Naive thymus-derived CD8-positive, alpha-beta T cell (primary cell): ENCODE measurements at places on chromosomes 3 and 15. TPM values are rescaled to one million over a fixed set of nuclear protein-coding genes. Genes with fewer than 3 reads are reported as not detected.

- no peak for DNase-seq
Observed at GRCh38 chr15:31262901-31263671, 63.5 kb upstream of the KLF13 start.

DNA sequence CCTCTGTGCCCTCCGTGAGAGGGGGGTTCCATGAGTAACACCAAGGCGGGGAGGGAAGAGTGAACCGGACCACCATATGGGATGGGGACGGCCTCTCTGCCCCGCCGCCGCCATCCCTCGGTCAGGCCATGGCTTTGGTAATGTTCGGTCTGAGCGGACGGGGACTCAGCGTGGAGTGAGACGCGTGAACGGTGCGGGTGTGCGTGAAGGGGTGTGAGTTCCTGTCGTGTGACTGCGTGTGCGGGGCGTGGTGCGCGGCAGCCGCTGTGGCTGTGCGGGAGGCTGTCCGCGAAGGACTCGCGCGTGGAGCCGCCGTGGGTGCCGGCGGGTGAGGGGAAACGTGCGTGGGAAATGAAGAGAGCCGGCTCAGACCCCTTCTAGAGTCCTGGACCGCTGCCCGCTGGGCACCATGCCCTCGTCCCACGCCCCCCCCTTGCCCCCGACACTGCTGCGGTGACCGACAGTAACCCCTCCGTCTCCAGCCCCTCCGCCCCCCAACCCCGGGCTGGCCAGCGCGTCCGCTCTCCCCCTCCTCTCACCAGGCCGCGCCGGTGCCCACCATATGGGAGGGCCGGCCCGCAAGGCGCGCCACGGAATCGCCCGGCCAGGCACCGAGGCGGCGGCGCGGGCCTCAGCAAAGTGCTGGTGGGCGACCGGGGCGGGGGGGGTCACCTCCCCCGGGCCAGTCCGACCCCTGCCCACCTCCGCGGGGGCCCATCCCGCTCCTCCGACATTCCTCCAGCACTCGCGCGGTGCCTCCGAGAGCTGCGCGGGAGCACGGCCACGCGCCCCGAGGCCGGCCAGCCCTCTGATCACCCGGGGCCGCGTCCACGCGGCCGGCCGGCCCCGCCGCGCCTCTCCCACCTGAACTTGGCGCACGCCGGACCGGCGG is 589 bp downstream of the KLF15 start:
- peak; percentile 70 for DNase-seq

Gene JMJD7
- total RNA-seq, result 60.2 TPM

Gene HDGFL3
- 2.9 TPM for total RNA-seq

- DNase-seq, result no peak
Observed at GRCh38 chr15:83472151-83472550, 25.0 kb downstream of the SH3GL3 start.

DNA sequence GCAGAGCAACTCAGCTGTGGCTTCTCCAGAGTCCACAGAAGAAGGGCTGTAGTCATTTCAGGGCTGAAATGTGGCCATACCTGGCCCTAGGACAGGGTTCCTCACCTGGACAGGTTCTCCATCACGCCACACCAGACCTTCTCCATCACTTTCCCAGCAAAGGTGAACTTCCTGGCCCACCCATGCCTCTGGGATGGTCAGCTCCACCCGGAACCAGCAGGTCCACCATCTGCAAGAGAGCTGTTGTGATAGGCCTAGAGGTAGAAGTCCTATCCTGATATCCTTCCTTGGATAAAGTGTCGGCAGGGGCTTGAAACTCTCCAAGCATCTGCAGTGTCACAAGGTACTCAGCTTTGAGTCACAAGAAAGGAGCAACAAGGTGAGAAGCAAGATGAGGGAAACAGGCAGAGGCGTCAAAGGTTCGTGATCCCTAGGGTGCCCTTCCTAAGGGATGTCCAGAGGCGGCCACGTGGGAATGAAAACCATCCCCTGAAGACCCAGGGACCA is 948 bp downstream of the MAN2C1 start:
- DNase-seq, result no peak
